ENCODE measurements at places on chromosomes 6 and 20.

- DNase-seq: no peak
Observed at GRCh38 chr20:1320902-1321653, 7.9 kb downstream of the SDCBP2 start.

GRCh38 chr20:57027777-57028176, 238.7 kb downstream of the BMP7 start:
- DNase-seq: no peak

DNA sequence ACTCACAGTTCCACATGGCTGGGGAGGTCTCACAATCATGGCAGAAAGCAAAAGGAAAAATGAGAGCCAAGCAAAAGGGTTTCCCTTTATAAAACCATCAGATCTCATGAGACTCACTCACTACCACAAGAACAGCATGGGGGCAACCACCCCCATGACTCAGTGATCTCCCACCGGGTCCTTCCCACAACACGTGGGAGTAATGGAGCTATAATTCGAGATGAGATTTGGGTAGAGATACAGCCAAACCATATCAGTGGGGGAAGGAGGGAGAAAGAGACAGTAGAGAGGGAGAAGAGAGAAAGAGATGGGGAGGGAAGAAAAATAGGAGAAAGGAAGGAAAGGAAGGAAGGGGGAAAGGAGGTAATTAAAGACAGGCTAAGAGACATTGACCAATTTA, 30.1 kb downstream of the GMDS start:
- DNase-seq: no peak

DNA sequence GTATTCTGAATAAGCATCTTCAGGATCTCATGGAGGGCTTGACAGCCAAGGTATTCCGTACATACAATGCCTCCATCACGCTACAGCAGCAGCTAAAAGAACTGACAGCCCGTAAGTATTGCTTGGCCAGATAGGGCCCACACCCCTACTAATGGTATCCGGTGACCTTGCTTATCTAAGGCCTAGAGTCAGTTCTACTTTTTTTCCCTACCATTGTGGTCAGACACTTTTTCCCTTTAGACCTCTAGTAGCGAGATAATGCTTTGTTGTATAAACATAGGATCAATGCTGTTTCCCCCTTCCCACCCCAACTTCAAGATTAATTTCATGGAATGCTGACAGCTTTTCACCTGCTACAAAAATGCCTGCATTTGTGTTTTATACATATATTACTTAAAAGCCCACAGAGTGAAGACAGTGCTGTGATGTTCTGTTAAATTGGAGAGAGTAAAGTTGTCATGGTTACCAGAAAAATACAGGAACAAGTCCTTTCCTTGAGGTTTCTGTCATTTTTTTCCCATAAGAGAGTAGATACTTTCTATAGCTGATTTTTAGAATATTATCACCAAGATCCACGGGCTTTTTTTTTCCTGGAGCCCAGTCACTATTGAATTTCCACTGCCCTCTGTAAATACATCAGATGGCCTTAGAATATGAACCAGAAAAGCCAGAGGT, 20.9 kb upstream of the PLCG1 start:
- DNase-seq: no peak

GRCh38 chr6:136598048-136598447, 47.8 kb upstream of the MAP7 start:
- no peak for DNase-seq

- DNase-seq: no peak
Observed at GRCh38 chr6:90533615-90534336, 53.1 kb downstream of the MAP3K7 start.

DNA sequence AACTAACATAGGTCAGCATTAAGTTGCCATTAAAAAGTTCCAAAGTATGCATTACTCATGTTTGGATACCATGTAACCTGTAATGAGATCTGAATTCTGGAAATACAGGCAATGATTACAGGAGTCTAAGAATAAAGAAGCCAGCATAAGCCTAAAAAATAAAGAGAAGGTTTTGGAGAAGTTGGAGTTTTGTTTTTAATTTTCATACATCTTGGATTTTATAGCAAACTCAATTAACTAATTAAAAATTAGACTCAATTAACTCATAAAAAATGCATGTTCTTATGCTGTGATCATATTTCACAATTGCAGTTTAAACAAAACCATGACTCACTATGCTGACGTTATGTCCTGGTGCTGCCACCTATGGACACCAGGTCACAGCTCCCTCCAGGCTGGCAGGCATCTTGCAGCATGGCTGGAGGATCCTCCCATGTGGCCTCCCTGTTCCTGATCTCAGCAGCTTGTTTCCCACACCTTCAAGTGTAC, 648.8 kb upstream of the AGPAT4 start:
- peak; percentile 14 for DNase-seq

DNA sequence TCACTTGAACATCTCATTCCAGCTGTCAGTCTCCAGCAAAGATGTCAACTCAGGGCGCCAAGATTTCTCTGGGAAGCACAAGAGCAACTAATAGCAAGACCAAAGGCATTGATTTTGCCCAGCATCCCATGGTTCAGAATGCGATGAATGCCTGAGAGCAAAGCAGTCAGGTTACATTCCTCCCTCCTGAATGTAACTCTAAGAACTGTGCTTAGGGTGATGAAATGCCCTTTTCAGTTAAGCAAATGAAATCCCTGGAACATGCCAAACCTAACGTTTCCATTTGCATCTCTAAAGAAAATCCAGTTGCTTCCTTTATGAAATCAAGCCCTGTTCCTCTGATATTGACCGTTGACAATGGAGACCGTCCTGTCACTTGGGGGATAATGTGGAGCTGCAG, 224.0 kb upstream of the PLN start:
- DNase-seq: no peak

GRCh38 chr6:4017834-4018170, 61.1 kb downstream of the FAM217A start:
- DNase-seq: peak; percentile 54

- peak; percentile 64 for DNase-seq
Observed at GRCh38 chr6:1406306-1407072, 17.1 kb downstream of the FOXF2 start.

DNA sequence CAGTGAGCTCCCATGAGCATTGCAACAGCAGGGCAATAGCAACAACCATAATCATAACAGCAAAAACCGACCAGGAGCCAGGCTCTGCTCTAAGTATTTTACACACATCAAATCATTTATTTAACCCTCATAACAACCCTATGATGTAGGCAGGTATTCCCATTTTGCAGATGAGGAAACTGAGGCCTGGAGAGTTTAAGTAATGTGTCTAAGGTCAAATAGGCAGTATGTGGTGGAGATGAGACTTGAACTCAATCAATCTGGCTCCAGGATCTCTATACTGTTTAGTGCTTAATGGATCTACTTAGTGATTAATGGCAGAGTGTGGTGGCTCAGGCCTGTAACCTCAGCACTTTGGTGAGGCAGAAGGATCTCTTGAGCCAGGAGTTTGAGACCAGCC, 3.4 kb downstream of the TMEM151B start:
- no peak for DNase-seq

GRCh38 chr20:22511943-22512910, 72.1 kb downstream of the FOXA2 start:
- DNase-seq: no peak

DNA sequence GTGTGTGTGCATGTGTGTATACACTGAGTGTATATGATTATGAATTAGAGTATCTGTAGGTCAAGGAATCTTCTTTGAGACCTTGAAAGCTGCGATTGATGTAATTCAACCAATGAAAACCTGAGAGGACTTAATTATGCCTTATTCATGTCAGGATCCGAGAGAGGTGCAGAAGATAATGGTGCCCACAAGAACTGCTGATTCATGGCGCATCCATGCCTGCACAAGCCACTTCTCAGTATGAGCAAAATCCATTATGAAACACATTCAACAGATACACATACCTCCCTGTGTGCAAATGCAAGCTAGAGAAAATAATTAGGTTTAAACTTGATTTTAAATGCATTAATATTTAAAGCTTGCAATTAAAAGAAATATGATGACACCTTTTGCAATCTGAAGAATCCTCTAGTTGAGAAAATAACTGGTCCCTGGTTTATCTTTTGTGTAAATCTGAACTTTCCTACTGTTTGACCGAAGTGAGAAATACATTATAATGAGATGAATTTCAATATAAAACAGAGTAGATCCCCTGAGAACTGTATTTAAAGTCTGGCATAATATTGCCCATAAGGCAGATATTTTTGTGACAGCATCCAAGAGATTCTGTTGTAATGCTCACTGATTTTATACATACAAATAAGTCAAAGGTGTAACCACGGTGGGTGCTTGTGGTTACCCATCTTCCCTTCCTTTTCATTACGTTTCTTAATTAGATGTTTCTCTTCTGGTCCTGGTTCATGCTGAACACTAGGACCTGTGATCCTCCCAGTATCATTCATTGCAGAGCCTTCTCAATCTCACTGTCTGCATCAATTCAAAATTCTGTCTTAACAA, 45.6 kb downstream of the LY86 start:
- DNase-seq: no peak

DNA sequence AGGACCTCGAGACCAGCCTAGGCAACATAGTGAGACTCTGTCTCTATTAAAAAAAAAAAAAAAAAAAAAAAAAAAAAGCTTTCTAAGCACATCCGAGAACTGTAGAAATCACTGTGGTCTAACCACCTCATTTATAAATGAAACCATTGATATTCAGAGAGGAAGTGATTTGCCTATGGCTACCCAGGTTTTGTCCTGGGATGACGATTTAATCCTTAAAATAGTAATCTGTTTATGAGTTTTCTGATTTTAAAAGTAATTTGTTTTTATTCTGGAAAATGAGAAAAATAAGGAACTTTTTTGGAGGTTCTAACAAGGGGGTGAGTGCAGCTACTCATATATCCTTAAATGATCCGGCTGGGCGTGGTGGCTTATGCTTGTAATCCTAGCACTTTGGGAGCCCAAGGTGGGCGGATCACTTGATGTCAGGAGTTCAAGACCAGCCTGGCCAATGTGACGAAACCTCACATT, 6.5 kb upstream of the BTN3A2 start:
- no peak for DNase-seq

DNA sequence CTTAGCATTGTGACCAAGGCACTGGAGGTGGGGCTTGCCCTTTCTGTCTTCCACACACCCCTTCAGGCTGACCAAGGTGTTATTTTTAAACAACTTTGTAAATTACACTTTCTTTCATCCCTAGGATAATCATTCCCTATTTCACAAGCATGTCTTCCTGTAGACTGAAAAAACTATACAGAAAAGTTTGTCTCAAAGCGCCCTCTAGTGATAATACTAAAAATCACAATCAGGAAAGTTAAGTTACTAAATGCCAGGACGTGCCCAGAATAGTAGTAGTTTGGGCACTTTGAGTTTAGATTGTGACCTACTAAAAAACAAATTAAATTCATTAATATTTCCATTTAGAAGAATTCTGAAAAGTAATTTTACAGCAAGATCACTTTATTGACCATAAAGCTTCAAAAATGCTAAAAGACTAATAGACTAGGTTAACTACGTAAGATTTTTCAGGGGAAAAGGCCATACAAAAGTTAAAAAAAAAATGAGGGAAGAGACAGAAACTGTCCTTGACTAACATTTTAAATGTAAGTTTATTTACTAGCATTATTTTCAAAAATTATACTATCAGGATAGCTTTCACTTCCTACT, 123.3 kb upstream of the DUSP22 start:
- DNase-seq: peak; percentile 43

DNA sequence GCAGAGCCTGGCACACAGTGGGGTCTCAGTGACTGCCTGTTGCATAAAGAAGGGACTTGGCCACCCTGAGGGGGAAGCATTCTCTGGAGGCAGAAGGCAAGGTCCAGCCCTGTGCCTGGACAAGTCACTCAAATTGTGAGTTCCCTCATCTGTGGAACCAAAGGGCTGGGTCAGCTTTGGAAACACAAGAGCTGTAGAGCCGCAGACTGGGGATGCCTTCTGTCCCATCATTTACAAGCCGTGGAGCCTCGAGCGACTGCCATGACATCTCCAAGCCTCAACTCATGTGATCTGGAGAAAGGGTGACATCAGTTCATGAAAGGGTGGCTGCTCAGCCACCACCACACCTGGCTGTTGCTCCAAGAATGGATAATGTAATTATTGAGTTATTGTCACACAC, 20.4 kb upstream of the SIRPD start:
- no peak for DNase-seq

- DNase-seq: no peak
Observed at GRCh38 chr6:169626649-169627048, 75.2 kb downstream of the WDR27 start.

GRCh38 chr20:44461142-44461802, 14.4 kb upstream of the TTPAL start:
- no peak for DNase-seq

DNA sequence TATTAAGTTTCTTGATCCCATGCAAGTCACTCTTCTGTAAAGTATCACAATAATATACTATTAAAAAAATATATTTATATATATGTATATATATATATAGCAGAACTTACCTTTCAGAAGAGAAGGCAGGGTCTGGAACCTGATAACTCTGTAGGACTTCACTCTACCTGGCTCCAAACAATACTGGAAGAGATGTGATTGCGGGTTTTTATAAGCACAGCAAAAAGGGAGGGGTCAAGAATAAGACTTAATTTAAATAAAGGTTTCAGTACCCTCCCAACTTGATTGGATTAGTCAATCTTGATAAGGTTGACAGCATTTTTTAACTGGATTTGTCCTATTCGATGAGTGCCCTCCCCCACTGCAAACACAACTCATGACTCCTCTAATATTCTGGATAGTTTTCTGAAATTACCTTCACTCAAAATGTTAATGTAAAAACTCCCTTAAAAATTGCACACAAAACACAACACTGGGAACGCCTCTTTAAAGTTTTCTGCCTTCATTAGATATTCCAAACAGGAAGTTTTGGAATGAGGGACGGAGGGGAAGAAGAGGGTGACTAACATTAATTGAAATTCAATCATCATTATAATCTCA, 4.0 kb upstream of the ZNF217 start:
- no peak for DNase-seq

Measured in EL (cell line).